ENCODE measurements at places on chromosomes 5 and 9. TPM values are rescaled to one million over a fixed set of nuclear protein-coding genes. Genes with fewer than 3 reads are reported as not detected.

Gene TRIM7
- total RNA-seq, result 1.9 TPM

Gene MOB3B
- total RNA-seq, result 9.4 TPM

- no peak for DNase-seq
These were observed 15.8 kb downstream of the RICTOR start for GRCh38 chr5:39058178-39058921.

Gene PHAX
- 85.4 TPM for total RNA-seq

Gene GFI1B
- 1.1 TPM for total RNA-seq
